ENCODE measurements at places on chromosomes 16 and 17.

GRCh38 chr16:12626411-12626810, 177.3 kb downstream of the CPPED1 start:
- no peak for DNase-seq

DNA sequence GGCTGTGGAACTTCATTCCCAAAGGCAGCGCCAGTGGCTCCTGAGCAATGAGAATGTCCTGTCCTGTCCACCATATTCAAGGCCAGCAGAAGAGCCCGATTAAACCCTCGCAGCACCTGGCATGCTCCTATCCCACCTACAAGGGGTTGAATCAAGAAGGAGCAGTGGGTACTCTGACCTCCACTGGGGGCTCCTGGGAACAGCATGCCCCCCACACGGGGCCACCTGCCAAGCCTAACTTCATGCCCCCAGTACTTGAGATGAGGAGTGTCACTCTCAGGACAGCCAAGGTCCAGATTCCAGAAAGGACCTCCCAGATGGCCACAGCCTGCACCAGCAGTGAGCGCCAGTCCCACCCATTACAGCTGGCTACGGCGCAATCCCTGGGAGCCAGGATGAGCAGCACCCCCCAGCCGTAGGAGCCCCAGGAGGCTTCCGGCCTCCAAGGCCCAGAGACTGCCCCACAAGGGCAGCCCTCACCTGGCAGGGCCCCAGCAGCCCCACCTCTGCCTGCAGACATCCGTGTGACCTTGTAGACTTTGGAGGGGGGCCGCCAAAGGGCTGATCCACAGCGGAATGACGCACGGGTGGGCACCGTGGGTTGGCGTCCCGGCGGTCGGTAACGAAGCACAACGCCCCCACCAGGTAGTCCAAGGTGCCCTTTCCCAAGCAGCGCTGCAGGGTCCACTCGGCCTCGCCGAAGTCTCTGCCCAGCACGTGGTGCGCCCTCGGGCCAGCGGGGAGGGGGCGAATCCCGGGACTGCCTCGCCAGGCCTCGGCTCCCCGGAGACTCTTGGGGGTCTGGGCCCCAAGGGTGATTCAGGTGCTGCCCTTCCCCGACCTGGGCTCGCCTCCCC, 1.0 kb upstream of the MPDU1 start:
- DNase-seq = no peak

- no peak for DNase-seq
Measured at GRCh38 chr16:87897521-87898505, 28.5 kb upstream of the SLC7A5 start.

- peak; percentile 69 for DNase-seq
Measured at GRCh38 chr16:85164838-85165516, 52.7 kb upstream of the CIBAR2 start.

GRCh38 chr17:77728474-77728795, 230.1 kb upstream of the TNRC6C start:
- DNase-seq = no peak

GRCh38 chr17:73595479-73595878, 48.8 kb downstream of the SDK2 start:
- DNase-seq = peak; percentile 24

- no peak for DNase-seq
Measured at GRCh38 chr17:57158325-57158724, 73.3 kb downstream of the AKAP1 start.

GRCh38 chr17:48139944-48140343, 32.4 kb downstream of the SNX11 start:
- peak; percentile 16 for DNase-seq

- DNase-seq = no peak
Measured at GRCh38 chr17:30323262-30323894, 10.5 kb downstream of the TMIGD1 start.

GRCh38 chr17:77042476-77043231, 98.1 kb upstream of the SEC14L1 start:
- DNase-seq = no peak

DNA sequence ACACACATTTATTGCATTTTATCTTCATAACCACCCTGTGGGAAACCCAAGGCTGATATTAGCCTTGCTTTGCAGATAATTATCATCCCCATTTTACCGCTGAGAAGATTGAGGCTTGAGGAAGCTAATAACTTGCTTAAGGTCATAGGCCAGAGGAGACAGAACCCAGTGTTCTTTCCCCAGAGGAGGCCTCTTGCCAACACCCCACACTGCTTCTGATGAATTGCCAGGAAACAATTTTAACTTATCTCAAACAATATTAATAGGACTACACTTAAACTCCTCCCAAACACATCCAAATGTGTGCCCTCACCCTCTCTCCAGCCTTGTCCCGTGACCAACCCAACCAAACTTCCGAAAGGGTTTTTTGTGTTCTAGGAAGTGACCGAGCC, 2.1 kb upstream of the SPG7 start:
- DNase-seq = no peak

DNA sequence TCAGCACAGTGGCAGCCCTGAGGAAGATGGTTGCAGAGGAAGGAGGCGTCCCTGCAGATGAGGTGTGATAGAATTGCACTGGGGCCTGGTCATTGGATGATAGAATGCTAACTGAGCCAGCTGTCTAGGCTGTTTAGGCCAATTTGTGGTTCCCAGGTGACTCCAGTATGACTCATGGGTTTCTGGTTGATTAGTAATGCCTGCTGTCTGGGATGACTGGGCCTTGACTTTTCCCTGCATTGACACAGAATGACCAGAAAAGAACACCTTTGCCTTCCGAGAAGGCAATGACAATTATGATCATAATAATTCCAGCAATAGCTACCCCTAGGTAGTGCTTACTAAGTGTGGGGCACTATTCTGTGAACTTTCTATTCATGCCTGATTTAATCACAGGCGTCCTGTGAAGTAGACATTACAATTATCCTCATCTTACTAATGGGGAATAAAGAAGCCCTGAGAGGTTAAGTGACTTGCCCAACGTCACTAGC, 31.5 kb downstream of the USP43 start:
- no peak for DNase-seq

GRCh38 chr16:53092284-53092683, 37.5 kb downstream of the CHD9 start:
- DNase-seq = no peak

GRCh38 chr17:62791767-62792446, 16.2 kb downstream of the MARCHF10 start:
- no peak for DNase-seq

DNA sequence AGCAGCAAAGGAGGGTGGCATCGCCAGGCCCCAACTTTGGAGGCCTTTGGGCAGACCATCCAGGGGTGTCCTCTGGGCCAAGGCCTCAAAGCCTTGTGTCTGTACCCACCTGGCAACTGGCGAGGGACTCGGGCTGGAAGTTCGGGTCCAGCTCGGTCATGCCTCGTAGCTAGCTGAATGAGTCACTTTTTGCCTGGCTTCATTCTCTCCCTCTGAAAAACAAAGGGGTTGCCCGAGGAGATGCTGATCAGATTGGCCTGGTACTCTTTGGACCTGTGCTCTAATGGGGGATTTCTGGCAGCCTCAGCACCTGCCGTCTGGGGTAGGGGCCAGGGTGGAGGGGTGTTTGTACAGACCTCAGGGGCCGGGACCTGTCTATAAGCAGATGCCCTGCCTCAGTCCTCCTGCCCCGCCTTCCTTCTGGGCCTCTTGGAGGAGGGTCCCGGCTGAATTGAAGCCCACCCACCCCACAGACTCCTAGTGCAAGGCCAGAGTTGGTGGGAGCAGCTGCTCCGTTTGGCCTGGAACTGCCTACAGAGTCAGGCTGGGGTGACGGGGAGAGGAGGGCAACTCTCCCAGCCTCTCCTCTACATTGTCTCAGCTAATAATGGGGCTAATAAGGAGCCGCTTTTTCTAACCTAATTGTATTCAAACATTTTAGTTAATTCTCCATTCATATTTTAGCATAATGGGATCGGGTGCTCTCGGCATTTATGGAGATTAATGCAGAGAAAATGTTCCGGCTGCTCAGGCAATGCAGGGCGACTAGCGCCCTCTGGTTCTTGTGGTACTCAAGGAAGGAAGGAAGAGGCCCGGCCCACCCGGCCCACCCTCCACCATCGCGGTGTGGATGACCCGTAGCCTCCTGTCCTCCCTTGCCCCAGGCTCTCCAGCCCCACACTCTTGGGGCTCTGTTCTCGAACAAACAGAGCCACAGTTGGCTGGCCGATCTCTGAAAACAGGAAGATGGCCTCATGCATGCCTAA, 21.4 kb upstream of the ABCC3 start:
- no peak for DNase-seq

GRCh38 chr17:2395258-2396181, 5.3 kb downstream of the MNT start:
- DNase-seq = no peak

- DNase-seq = no peak
Measured at GRCh38 chr16:2324296-2324859, 16.1 kb downstream of the ABCA3 start.

DNA sequence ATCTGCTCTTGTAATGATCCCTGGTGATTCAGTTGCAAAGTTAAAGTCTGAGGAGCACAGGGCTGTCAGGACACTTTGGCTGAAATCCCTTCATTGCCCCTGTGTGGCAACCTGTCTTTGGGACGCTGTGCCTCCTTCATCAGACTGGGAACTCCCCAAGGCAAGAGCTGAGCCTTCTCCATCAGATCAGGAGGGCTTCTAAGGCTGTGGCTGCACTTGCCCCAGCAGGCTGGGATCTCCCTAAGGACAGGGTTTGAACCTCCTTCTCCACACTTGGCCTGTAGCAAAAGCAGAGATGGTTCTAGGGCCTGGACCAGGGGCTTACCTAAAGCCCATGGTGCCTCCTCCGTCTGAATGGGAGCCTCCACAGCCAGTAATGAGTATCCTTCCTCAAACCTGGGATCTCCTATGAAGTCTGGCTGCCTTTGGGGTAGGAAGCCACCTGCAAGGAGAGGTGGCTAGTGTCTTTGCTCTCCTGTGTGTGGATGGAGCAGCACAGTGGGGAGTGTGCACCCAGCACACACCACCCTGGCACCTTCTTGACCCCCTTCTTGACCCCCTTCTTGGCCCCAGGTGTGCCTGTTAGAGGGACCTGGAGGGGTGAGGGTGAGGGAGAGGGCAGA, 79.0 kb upstream of the NKD1 start:
- no peak for DNase-seq

- DNase-seq = peak; percentile 92
Measured at GRCh38 chr16:3129137-3130131, 5.4 kb upstream of the ZNF213 start.

- no peak for DNase-seq
Measured at GRCh38 chr17:33050611-33051140, 59.0 kb downstream of the SPACA3 start.

GRCh38 chr17:74379495-74380085, 12.3 kb downstream of the GPR142 start:
- peak; percentile 93 for DNase-seq

- DNase-seq = no peak
Measured at GRCh38 chr17:51185763-51186332, 19.6 kb downstream of the NME2 start.

- peak; percentile 13 for DNase-seq
Measured at GRCh38 chr17:34781571-34782108, 179.6 kb downstream of the CCT6B start.

- DNase-seq = no peak
Measured at GRCh38 chr17:72441909-72442308, 321.1 kb downstream of the SOX9 start.

GRCh38 chr17:32529604-32530003, 42.8 kb downstream of the CDK5R1 start:
- DNase-seq = no peak

DNA sequence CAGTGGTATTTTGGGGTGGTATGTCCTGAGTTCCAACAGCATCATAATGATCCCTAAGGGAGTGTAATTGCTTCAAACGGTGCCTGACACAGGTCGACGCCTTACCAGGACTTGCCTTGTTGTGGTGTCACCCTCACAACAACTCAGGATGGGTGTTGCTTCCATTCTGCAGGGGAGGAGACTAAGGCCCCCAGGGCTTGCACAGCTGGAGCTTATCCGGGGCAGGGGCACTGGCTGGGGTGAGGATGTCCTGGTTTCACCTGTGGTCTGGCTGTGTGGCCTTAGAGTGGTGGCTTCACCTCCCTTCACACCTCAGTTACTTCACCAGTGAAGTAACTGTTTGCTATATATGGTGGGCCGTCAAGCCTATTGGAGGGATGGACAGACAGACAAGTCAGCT, 23.3 kb downstream of the LLGL2 start:
- no peak for DNase-seq

DNA sequence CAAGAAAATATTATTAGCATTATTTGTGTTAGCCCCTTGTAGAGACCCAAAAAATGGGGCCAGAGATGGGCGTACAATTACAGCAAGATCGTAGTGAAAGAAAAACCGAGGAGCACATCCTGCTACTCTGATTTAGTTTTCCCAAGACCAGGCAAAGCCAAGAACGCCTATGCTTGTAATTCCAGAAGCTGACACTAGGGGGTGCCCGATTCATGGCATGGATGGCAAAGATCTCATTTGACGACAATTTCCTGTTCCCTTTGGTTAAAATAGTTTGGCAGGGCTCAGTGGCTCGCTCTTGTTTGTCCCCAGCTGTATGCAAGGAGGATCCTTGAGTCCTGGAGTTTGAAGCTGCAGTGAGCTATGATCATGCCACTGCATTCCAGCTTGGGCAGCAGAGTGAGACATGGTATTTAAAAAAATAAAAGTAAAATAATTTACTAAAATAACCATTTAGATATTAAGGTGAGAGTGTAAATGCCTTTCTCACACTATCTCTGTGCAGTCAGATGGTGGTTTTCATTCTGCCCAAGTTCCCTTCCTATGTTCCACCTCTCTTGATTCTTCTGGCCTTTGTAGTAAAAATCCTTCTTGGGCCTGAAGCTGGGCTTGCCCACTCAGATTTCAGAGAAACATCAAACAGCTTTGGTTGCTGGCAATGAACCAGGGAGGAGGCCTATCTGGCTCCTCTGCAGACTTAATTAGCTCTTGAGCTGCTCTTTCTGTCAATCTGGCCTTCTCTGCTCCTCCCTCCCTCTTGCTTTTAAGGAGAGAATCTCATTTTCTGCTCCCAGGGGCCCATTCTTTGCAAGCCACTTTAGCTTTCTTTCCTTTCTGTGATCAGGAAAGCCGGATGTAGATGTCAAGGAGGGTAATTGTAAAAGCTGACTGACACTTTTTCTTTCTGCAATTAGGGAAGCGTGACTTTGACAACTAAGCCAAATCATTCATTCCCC, 31.2 kb downstream of the TMEM238L start:
- DNase-seq = peak; percentile 86
